NCI-H1092 treated with DMSO at 0.1 percent for 48 hours (cell line): ENCODE measurements at places on chromosomes 12 and 14.

GRCh38 chr12:128817111-128818015 lies 6.4 kb downstream of the SLC15A4 start:
- no peak for DNase-seq

DNA sequence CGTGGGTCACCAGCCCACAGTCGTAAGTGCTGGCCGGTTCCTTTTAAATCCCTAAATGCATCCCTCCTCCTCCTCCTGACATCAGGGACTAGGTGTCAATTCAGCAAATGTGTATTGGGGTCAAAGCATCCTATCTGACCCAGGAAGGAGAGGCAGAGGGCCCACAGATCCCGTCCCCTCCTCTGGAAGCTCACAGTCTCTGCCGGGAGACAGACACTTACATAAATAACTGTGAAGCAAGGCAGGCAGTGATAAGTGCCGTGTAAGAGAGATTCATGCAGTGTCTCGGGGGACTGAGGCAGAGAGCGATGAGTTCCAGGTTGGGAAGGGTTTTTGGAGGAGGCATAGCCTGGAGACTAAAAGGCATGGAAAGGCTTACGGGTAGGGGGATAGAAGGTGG lies 44.1 kb downstream of the HRK start:
- no peak for DNase-seq

DNA sequence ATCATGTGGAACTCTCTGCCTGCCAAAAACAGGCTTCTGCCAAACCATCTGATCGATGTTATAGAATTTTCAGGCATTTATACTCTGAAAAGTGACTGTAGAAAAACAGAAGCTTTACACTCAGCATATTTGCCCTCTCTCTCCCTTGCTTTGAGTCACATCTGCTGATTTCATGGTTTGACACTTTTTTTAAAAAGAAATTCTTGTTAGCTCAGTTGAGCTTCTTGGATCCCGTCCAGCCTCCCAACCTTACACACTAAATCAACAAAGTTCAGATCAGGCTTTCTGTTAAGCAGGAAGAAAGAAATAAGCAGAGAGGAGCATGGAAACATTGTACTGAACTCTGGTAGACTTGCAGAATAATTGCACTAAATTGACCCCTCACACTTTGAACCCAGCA lies 193.6 kb upstream of the SEL1L start:
- peak; percentile 32 for DNase-seq

DNA sequence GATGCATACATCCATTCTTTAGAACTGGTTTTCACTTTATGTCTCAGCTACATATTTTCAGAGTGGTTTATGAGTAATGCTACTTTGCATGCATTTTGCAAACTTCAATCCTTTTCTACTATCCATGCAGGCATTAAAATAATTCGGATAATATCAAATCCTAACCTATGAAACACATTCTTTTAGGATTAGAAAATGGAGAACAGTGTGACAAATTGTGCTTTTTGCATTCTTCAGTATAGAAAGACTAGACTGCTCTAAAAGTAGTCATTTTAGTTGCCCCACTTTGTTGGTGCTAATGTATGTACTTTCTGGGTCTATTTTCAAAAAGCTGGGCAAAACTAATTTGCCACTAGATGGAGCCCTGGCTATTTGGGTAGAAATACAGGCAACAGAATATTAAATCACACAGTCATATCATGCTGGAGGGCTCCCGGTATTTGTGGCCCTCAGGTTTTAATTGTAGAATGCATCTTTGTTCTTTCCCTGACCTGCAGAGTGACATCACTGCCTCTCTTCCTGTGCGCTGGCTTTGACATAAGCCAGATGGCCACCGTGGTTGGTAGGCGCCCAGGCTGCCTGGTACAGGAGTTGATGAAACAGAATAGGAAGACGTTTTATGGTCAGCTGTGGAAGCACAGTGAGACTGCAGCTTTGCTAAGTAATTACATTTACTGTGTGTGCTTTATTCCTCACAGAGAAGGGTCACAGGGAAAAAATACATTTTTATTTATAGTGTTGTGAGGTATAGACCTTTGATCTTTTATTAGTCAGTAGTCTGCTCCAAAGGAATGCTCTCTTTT lies 28.1 kb downstream of the MSRB3 start:
- DNase-seq, result no peak

- no peak for DNase-seq
Measured at GRCh38 chr14:95603415-95603814, 68.6 kb downstream of the GLRX5 start.

GRCh38 chr12:23855813-23856212 lies 93.7 kb downstream of the SOX5 start:
- no peak for DNase-seq

DNA sequence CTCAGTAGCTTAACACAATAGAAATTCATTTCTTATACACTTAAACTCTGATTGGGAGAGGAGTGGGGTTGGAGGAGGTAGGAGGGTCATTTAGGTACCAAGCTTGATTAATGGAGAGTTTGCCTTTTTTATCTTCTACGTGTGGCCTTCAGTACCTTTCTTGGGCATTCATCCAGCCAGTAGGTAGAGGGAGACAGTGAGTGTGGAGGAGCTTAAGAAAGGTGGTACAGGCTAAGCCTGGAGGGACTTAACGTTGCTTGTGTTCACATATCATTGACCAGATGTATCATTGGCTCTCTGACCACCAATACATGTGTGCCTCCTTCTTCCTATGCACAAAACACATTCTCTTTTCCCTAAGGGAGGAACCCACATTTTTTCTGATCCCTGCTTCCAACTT lies 232.9 kb upstream of the CRY1 start:
- no peak for DNase-seq

- DNase-seq, result no peak
Measured at GRCh38 chr14:64801800-64802199, 77.9 kb downstream of the SPTB start.

DNA sequence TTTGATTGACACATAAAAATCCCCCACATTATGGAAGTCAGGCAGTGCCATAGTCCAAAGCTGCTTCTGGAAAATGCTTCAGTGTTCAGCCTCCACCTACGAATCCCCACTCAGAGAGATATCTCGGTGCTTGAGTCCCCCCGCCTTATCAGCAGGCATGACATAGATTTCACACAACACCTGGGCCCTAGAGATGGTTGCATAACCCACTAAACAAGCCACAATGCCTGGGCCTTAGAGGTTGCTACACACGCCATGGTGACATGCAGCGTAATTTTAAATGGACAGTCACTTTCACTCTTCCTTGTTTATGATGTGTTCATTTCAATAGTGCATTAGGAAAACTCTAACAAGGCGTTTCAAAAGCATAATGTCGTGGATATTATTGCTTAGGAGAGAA lies 38.0 kb downstream of the CCDC60 start:
- no peak for DNase-seq

- DNase-seq, result no peak
Measured at GRCh38 chr14:32009221-32009975, 67.7 kb upstream of the ARHGAP5 start.

GRCh38 chr14:72013721-72014345 lies 81.6 kb downstream of the RGS6 start:
- no peak for DNase-seq

DNA sequence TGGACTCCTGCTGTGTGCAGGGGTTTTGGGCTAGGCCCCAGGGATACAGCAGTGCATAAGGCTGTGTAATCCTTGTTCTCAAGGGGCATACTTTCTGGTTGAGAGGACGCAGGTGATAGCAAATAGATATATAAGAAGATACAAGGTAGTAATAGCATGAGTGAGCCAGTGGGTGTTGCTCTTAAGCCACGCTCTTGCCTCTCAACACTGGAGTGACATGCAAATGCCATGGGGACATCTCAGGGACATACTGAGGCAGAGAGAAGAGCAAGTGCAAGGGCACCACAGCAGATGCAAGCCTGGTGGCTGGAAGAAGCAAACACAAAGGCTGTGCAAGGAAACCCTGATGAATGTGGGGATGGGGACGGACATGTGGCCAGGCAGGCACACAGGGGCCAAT lies 223.3 kb downstream of the CHST11 start:
- peak; percentile 44 for DNase-seq

- no peak for DNase-seq
Measured at GRCh38 chr12:9796971-9797370, 30.3 kb upstream of the KLRF1 start.

DNA sequence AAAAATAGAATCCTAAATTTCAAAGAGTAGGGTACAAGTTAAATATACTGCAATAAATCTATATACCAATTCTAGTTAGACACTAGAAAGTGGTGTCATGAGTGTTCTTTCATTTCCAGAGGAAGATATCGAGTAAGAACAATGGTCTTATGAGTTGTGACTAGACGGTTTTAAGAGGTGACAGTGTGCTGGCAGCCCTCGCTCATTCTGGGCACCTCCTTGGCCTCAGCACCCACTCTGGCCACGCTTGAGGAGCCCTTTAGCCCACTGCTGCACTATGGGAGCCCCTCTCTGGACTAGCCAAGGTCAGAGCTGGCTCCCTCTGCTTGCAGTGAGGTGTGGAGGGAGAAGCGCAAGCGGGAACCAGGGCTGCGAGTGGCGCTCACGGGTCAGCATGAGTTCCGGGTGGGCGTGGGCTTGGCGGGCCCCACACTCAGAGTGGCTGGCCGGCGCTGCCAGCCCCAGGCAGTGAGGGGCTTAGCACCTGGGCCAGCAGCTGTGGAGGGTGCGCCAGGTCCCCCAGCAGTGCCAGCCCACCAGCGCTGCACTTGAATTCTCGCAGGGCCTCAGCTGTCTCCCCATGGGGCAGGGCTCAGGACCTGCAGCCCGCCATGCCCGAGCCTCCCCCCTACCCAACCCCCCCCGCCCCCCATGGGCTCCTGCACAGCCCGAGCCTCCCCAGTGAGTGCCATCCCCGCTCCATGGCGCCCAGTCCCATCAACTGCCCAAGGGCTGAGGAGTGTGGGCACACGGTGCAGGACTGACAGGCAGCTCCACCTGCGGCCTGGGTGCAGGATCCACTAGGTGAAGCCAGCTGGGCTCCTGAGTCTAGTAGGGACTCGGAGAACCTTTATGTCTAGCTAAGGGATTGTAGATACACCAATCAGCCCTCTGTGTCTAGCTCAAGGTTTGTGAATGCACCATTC lies 18.7 kb downstream of the PRKD1 start:
- DNase-seq, result no peak

DNA sequence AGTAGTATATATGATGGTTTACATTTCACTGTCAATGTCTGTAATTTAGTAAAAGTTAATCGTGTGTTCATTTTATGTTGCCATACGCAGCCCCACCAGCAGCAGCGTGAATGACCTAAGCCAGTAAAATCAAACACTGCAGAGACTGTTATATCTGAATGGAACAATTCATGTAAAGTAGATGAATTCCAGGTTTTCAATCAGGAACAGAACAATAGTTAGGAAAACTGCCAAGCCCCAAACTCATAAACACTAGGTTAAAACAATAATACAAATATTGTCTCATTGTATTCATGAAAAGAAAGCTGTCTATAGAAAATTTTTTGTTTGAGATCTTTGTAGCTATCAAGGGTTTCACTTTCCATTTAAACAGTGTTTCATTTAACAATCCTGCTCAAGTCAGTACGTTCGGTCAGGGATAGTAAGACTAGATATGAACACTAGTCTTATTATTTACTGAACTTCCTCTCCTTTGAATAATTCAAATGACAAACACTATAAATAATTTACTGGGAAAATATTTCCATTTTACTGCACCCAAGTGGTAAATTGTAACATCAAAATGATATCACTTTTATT lies 256.8 kb upstream of the FLRT2 start:
- DNase-seq, result no peak

- DNase-seq, result no peak
Measured at GRCh38 chr14:92651106-92651757, 97.2 kb downstream of the LGMN start.

GRCh38 chr14:66979101-66979974 lies 209.9 kb upstream of the GARIN2 start:
- DNase-seq, result no peak

GRCh38 chr12:111413442-111414086 lies 7.8 kb downstream of the SH2B3 start:
- DNase-seq, result no peak

GRCh38 chr12:90042920-90043641 lies 334.4 kb upstream of the ATP2B1 start:
- DNase-seq, result no peak

GRCh38 chr14:104935955-104936354 lies 11.3 kb downstream of the PLD4 start:
- no peak for DNase-seq

DNA sequence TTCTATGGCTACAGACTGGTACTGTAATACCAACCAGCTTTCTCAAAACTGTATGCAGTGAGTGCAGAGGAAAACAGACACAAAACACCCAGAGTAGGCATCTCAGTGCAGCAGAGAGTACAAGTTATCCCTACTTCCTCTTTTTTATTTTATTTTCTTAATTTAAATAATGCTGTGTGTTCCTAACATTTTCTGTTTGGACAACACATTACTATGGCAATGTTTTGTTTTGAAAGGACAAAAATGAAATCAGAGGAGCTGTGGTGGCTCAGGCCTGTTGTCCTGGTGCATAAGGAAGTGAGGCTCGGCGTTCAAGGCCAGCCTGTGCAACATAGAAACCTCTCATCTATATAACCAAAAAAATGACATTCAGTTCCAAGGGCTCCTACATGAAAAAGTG lies 33.7 kb upstream of the SELPLG start:
- DNase-seq, result no peak

- DNase-seq, result peak; percentile 14
Measured at GRCh38 chr12:105920161-105920684, 218.5 kb downstream of the NUAK1 start.

- DNase-seq, result no peak
Measured at GRCh38 chr14:92677087-92677668, 71.2 kb downstream of the LGMN start.

- DNase-seq, result no peak
Measured at GRCh38 chr12:115988212-115988611, 289.3 kb downstream of the MED13L start.

DNA sequence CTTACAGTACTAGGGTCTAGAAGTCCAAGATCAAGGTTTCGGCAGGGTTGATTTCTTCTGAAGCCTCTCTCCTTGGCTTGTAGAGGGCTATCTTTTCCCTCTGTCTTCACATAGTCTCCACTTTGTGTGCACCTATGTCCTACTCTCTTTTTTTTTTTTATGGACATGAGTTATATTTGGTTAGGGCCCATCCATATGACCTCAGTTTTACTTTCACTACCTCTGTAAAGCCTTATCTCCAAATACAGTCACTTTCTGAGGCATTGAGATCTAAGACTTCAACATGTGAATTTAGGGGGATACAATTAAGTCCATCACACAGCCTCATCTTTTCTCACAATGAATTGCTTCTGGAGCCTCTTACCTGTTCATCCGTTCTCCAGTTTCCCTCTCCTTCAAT lies 5.9 kb upstream of the SPTB start:
- no peak for DNase-seq
